ENCODE measurements at places on chromosomes 5 and 9.
A peak's percentile ranks its signal among the peaks of the same experiment; 100 is the strongest.

DNA sequence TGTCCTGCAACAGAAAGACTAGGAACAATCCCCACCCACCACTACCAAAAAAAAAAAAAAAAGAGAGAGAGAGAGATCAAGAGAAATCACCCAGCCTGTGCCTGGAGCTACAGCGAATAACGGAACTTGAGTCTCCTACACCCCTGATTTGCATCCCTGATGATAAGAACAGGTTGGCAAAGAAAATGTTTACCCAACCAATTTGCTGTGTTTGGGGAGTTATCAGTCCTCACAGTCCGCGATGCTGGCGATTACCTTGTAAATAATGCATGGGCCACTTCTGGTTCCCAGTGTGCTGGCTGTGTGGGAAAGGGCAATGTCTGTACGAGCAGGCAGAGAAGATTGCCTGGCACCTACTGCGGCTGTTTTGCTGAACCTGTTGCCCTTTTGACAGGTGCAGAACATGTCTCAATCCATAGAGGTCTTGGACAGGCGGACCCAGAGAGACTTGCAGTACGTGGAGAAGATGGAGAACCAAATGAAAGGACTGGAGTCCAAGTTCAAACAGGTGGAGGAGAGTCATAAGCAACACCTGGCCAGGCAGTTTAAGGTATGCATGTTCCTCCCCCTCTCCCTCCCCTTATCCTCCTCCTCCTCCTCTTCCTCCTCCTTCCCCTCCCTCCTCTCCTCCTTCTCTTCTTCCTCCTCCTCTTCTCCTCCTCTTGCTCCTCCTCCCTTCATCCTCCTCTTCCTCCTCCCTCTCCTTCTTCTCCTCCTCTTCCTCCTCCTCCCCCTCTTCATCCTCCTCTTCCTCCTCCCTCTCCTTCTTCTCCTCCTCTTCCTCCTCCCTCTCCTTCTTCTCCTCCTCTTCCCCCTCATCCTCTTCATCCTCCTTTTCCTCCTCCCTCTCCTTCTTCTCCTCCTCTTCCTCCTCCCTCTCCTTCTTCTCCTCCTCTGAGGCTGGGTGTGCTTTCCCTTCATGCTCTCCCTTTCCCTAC is 8.3 kb downstream of the OLFM1 start:
- no peak for DNase-seq

GRCh38 chr5:6458833-6459232 is 10.2 kb downstream of the UBE2QL1 start:
- DNase-seq, result no peak

DNA sequence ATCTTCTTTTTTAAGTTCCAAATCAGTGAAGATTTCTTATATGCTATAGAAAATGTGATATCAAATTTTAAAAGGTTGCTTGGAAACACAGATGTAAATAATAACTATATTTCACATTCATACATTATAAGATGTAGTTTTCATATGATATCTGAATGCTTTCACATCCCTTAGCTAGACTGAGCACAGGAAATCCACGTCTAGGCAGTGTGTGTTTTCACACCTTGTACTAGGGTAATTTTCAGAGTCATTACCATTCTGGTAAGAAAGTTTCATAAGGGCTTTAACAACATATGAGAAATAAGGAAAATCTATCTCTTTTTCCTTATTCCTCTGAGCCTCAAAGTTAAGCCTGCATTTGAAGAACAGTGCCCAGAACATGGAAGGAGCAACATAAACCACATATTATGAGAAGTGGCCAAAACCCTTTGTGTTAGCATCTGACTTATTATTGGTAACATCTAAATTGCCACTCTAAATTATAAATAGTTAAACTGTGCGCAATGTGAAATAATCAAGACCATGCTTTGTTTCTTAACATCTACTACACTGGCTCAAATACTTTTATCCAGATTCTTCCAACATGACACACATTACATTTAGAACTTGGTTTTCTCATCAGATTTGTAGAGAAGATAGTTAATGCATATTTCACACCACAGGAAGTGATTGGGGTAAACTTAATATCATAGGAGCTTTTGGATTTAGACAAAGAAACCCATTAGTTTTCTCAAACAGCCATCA is 113.3 kb downstream of the PPP2R2B start:
- no peak for DNase-seq

DNA sequence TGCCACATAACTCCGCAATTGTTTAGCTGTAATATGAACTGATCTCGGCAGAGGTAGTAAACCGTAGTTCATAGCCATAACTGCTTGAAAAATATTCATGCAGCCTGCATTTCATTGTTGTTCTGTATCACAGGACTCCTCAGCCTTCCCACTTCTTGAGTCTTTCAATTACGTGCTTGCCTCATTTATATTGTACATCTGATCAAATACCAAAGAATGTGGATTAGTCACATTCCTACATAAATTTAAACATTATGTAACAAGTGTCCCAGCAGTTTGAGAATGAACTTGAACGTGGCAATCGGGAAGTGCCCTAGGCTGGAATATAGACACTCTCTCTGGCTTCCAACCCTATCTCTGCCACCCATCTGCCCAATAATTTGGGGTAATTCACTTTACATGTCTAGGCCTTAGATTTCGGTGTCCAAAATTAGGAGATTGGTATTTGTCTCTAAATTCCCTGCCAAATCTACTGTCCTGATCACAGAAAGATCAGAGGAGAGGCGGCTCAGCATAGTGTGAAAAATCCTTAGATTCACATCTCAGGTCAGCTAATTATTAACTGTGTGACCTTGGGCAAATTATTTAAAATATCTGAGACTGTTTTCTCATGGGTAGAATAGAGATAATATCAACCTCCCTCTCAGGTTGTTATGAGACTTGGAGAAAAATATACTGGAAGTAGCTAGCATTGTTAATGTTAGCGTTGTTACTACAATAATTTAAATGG is 215.1 kb upstream of the RFX3 start:
- DNase-seq, result no peak

DNA sequence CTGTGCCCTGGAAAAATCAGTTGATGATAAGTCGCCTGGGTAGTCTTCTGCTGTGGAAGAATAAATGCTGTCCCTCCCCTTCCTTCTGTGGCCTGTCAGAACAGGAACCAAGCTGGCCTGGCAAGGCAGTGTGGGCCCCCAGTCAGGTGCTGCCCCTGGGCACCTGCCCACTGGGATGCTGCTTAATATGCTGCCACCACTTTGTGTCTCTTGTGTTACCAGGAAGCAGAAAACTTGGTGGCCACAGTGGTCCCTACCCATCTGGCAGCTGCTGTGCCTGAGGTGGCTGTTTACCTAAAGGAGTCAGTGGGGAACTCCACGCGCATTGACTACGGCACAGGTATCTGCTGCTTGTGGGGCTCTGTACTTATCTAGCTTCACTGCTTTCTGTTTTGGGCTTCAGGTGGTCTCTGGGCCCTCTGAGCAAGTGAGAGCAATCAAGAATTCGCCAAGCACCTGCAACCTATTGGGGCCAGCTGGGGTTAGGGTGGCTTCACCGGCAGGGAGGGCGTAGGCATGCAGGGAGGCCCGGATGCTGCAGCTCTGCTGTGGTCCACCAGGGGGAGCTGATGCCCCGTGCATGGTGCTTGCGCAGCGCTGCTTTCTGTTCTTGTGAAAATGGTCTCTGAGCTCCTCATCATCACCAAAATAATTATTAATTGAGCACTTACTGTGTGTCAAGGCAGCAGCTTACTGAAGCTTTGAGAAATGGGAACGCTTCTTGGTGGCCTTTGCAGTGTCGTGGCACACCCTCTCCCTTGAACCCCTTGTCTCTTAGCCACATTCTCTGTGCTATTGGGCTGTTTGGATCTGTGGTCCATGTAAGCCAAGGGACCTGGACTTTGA is 20.3 kb downstream of the PTPA start:
- peak; percentile 25 for DNase-seq

DNA sequence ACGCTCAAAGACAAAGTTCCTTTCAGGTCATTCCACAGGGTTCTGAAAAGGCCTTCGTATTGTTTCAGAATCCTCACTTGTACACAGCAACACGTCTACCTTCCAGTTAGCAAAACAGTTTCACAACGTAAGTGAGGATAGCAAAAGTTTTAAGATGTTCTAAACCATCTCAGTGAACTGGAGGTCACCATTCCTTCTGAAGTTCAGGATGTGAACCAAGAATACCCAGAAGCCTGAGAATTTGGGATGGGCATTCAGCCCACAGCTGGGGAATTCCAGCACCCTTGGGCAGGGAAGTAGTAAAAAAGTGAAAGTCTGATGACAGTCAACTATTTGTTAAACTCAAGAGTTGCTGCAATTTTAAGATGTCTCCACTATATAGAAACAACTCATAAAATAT is 224.5 kb downstream of the BNC2 start:
- no peak for DNase-seq

DNA sequence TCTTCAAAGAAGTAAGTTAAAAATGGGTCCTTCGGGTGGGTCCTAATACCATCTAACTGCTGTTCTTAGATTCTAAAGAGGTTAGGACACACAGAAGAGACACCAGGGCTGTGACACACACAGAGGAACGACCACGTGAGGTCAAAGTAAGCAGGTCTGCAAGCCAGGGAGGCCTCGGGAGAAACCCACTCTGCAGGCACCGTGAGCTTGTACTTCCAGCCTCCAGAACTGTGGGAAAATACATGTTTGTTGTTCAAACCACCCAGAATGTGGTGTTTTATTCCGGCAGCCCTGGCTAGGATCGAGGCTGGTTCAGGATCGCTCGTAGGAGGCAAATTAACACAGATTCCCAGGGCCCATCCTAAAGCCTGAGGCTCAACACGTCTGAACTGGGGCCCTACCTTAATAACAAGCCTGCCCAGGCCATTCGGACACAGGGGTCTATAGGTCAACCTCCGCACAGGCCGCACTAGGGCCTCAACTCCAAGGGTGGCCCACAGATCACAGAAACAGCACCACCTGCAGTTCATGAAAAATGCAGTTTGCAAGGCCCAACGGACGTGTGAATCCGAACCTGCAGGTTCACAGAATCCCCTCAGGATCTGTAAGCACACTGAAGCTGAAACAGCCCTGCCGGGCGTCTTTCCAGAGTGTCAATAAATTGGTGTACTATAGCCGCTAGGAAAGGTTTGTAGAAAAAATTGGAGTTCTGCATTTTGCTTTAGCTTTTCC is 7.1 kb downstream of the MED10 start:
- no peak for DNase-seq

GRCh38 chr5:133164759-133165158 is 112.9 kb downstream of the HSPA4 start:
- DNase-seq, result no peak

DNA sequence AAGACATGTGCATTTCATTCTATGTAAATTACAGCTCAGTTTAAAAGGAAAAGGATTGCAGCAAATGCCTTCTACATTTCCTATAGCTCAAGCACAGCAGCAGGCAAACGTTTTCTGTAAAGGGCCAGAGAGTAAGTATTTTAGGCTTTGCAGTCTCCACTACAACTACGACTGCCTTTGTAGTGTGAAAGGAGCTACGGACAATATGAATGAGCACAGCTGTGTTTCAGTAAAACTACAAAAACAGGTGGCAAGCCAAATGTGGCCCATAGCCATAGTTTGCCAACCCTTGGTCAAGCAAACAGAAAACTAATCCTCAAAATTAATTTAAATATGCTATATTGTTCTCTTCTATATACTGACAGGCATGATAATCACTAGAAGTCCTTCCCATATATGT is 7.2 kb downstream of the PTBP3 start:
- no peak for DNase-seq

DNA sequence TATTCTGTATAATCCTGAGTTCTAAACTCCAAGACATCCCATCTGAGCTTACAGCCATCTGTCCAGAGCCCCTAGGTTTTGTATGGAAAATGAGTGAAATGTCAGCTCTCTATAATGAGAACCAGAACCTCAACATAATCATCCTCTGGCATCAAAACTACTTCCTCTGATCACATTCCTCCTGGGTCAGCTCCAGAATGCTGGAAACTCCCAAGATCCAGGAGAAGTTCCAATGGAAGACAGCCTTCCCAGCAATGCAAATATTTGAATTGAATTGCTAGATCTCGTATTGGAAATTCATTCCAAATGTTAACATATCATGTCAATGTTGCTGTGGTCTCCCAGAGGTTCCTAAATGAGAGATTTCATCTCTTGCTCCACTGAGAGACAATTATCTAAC is 23.8 kb downstream of the C9 start:
- DNase-seq, result no peak

DNA sequence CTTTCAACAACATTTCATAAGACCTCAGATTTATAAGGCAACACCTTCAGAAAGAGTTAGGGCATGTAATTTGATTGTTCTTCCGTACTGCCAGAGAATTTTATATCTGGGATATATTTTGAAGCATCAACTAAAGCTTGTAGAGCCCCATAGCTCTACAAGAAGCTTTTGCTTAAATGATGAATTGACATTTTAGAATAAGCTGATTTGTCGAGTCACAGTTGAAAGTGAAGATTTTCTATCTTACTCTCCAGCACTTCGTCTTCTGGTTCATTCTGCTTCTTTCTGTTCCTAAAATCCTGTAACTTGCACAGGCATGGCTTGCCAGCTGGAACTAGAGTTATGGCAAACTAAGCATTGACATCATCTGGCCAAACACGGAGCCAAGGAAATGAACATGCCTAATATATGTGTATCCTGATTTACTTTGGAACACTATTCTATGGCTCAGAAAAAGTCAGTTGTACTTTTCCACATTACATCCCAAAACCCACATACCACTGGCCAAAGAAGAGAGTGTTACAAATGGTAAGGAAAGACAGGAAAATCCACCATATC is 68.6 kb upstream of the MAST4 start:
- no peak for DNase-seq

- DNase-seq, result no peak
Measured at GRCh38 chr5:137492331-137492730, 6.8 kb downstream of the SPOCK1 start.

- DNase-seq, result no peak
Measured at GRCh38 chr5:65243161-65243560, 238.6 kb downstream of the ADAMTS6 start.

DNA sequence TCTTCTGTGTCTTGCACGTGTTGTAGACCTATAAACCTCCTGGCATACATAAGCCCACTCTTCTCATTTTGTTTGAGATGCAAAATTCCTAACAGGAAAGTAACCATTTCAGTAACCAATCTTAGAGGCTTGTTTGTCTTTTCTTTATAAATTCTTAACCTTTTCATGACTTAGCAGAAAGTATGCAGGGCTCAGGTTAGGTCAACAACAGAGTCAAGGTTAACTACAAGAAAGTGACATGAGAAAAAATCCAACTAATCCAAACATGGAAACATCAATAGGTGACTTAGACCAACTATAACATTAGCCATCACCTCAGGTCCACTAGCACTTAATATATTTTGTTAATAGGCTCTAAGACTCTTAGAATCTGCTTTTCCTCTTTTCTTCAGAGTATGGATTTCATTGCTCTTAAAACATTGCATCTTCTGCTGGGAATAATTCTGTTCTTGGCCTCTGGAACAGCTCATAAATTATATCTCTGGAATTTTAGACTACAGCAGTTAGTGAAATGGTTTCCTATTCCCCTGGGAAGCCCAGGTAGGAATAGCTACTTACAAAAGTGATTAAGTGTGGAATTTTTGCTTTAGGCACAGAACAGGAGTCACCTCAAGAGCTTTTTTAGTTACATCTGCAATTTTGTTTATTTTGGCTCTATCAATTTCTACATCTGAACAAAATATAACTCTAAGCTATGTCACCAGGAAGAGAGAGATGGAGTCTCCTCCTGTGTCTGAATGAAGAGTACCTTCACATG is 155.3 kb upstream of the ANKRD55 start:
- no peak for DNase-seq

Measured in C1 segment of cervical spinal cord (tissue), 14 donors.